Activated CD4-positive, alpha-beta T cell treated with anti-CD3 and anti-CD28 coated beads, Interleukin-2, amount 10 ng/mL, durations not matched to agents 7 days and 5 days (primary cell): ENCODE measurements at places on chromosomes 12 and 14. TPM values are rescaled to one million over a fixed set of nuclear protein-coding genes. Genes with fewer than 3 reads are reported as not detected.
A peak's percentile ranks its signal among the peaks of the same experiment; 100 is the strongest.

The PAH gene
- not detected for total RNA-seq

DNA sequence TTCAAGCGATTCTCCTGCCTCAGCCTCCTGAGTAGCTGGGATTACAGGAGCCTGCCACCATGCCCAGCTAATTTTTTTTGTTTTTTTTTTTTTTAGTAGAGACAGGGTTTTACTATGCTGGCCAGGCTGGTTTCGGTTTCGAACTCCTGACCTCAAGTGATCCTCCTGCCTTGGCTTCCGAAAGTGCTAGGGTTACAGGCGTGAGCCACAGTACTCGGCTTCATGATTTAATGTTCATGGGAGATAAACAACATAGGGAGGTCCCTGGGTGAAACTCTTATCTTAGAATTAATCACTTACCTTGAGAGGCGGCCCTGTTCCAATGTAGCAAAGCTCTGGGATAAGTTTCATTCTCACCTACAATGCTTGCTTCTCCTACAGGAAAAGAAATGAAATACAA is 48.3 kb downstream of the SEL1L start:
- peak; percentile 20 for DNase-seq
- H3K4me3 ChIP-seq, result no peak overlapping the region
- H3K36me3 ChIP-seq, result peaks cover 62% of the 10 kb centered on the region
- peak overlapping the region; percentile 41 for H3K27ac ChIP-seq

The ADSS1 gene
- total RNA-seq, result 1.2 TPM

The RHOJ gene
- total RNA-seq, result not detected

GRCh38 chr12:122089077-122089476 is 10.5 kb downstream of the MLXIP start:
- no peak overlapping the region for H3K4me3 ChIP-seq
- no peak overlapping the region for H3K27ac ChIP-seq
- H3K4me1 ChIP-seq, result peaks cover 59% of the 10 kb centered on the region
- no peaks in the 10 kb centered on the region for H3K27me3 ChIP-seq
- no peak for DNase-seq

The PTPN6 gene
- 346 TPM for total RNA-seq

The AMIGO2 gene
- total RNA-seq, result 10.8 TPM

DNA sequence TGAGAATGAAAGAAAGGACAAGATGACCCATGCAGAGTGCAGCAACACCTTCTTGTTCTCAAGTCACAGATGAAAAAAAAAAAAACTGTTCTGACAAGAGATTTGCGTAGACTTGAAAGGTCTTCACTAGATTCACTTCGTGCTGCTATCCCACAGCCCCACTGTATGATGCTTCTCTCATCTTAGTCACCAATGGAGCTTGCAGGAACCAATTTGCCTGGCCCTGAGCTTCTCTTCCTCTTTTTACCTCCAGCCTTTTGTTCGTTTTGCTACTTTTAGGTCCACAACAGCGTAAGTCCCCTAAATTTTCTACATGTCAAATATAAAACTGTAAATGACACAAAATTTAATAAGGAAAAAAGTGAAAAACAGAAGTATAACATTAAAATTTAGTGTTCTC is 107.9 kb upstream of the NAP1L1 start:
- H3K4me1 ChIP-seq, result peaks cover 5% of the 10 kb centered on the region
- no peak overlapping the region for H3K4me3 ChIP-seq
- no peaks in the 10 kb centered on the region for H3K36me3 ChIP-seq
- no peak for DNase-seq
- H3K27me3 ChIP-seq, result no peaks in the 10 kb centered on the region
- no peak overlapping the region for H3K27ac ChIP-seq

DNA sequence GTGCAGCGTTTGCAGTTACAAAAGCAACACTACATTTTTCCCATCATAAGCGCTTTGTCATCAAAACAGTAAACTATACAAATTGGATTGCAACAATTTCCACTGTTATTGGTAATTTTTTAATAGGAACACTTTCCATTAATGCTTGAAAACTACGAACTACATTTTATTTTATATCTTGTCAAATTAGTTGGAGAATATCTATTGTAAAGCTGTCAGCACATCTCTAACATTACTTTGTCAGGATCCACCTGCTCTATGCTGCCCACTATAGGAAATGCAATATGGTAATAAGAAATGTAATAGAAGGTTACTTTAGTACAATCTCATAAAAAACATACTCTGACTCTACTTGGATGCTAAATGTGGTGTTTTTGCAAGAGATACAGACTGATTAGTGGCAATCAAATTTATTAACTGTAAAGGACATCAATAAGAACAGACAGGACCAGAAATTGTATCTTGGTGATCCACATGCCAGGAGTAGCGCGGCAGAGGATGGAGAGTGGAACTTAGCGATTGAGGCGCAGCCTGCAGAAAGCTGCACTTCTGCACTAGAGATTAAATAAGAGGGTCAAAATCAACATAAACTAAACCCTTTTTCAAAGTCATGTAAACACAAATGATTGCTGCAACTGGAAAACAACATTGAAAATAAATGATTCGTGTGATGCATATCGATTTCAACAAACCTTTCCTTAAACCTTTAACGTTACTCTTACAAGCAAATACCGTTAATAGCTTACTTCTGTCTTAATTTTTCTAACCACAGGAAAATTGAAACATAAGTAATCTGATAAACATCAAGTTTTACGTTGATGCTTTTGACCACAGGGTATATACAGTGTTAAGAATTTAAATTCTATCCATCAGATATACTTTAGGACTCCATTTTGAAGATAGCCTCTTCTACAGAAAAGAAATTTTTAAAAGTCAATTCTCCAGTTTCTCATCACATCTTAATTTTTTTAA is 3.6 kb upstream of the ARID2 start:
- DNase-seq, result peak; percentile 64
- H3K27me3 ChIP-seq, result no peaks in the 10 kb centered on the region
- H3K4me1 ChIP-seq, result peaks cover 30% of the 10 kb centered on the region
- H3K27ac ChIP-seq, result peak overlapping the region; percentile 99
- H3K36me3 ChIP-seq, result peaks cover 28% of the 10 kb centered on the region
- peak overlapping the region; percentile 100 for H3K4me3 ChIP-seq

- no peak overlapping the region for H3K27ac ChIP-seq
- H3K27me3 ChIP-seq, result no peaks in the 10 kb centered on the region
- no peaks in the 10 kb centered on the region for H3K4me1 ChIP-seq
- H3K36me3 ChIP-seq, result peaks cover 18% of the 10 kb centered on the region
- DNase-seq, result no peak
- H3K4me3 ChIP-seq, result no peak overlapping the region
Observed at GRCh38 chr12:30732954-30733637, 21.7 kb downstream of the CAPRIN2 start.

- H3K4me1 ChIP-seq, result peaks cover 22% of the 10 kb centered on the region
- peaks cover 5% of the 10 kb centered on the region for H3K36me3 ChIP-seq
- peak; percentile 95 for DNase-seq
- no peaks in the 10 kb centered on the region for H3K27me3 ChIP-seq
- H3K4me3 ChIP-seq, result peak within 1 kb of the TSS; percentile 86
Observed at GRCh38 chr12:95072900-95073697, at the start of gene NR2C1. Gene NR2C1 (minus strand): TSS chr12:95073618. CDS start chr12:95067384, 6,234 bp downstream.

The KRT80 gene
- not detected for total RNA-seq

The IQSEC3 gene
- total RNA-seq, result not detected

DNA sequence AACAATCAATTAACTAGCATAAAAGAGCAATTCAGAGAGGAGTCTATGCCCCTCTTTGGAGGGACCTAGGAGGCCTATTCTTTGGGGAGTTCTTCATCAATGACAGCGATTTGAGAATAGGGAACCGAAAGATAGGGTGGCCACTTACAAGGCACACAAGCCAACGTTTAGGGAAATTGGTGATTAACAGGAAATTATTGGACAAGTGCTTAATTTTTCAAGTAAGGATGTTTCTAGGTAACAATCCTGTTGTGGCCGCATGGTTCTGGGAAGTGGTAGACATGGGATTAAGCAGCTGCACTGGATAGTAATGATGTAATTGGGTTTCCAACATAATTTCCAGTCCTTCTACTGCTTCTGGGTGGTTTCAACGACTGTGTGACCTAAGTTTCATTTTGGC is 83.2 kb downstream of the HMGA2 start:
- DNase-seq, result no peak
- no peak overlapping the region for H3K27ac ChIP-seq
- H3K36me3 ChIP-seq, result no peaks in the 10 kb centered on the region
- H3K27me3 ChIP-seq, result peaks cover 19% of the 10 kb centered on the region

The FBRSL1 gene
- total RNA-seq, result 49.8 TPM

DNA sequence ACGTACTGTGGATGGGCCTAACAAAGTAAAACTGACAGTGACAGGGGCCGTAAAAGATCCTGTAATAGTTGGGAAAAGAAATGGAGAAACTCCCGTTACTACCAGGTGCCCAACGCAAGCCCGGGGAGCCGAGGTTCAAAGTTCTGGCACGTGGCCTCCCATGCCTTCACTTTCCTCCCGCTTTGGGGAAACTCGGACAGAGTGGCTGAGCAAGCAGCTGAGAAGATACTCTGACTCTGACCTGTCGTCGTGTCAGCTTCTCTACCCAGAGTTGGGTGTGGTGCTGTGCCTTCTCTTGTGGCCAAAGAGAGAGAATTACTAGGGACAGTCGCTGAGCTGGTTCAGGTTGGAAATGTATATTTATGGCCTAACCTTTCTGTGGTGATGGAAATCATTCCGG is 1.7 kb downstream of the B4GALNT3 start:
- no peak overlapping the region for H3K27ac ChIP-seq
- peaks cover 69% of the 10 kb centered on the region for H3K27me3 ChIP-seq
- H3K4me3 ChIP-seq, result peak overlapping the region; percentile 74
- no peaks in the 10 kb centered on the region for H3K36me3 ChIP-seq
- DNase-seq, result no peak

The LRRC10 gene
- total RNA-seq, result not detected

DNA sequence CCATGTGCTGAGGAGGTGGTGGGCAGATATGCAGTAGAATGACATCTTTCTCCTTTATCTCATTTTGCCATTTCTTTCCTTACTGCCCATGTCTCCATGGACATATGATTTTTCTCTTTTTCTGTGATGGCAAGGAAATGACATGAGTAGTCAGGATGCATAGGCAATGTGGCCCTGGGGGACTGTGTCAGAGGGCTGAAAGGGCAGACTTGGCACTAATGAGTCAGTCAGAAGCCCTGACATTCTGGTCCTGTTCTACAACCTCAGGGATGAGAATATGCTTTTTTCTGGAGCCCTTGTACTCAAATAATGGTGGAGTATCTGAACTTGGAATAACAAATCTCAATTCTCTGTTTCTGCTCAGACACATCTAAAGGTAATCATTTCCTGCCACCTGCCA is 167.8 kb downstream of the TMEM117 start:
- H3K4me1 ChIP-seq, result no peaks in the 10 kb centered on the region
- no peaks in the 10 kb centered on the region for H3K27me3 ChIP-seq
- no peak overlapping the region for H3K4me3 ChIP-seq
- H3K27ac ChIP-seq, result no peak overlapping the region
- DNase-seq, result no peak
- H3K36me3 ChIP-seq, result no peaks in the 10 kb centered on the region

- H3K27ac ChIP-seq, result no peak overlapping the region
- no peak for DNase-seq
- no peak overlapping the region for H3K4me3 ChIP-seq
- peaks cover 28% of the 10 kb centered on the region for H3K4me1 ChIP-seq
Observed at GRCh38 chr14:68364792-68365192, 428.1 kb downstream of the ZFP36L1 start.

The SDR39U1 gene
- total RNA-seq, result 54.9 TPM

The LRP1-AS gene
- total RNA-seq, result not detected

GRCh38 chr14:24122898-24123297 is 7.6 kb upstream of the FITM1 start:
- no peak overlapping the region for H3K4me3 ChIP-seq
- peaks cover 49% of the 10 kb centered on the region for H3K36me3 ChIP-seq
- peaks cover 15% of the 10 kb centered on the region for H3K4me1 ChIP-seq

DNA sequence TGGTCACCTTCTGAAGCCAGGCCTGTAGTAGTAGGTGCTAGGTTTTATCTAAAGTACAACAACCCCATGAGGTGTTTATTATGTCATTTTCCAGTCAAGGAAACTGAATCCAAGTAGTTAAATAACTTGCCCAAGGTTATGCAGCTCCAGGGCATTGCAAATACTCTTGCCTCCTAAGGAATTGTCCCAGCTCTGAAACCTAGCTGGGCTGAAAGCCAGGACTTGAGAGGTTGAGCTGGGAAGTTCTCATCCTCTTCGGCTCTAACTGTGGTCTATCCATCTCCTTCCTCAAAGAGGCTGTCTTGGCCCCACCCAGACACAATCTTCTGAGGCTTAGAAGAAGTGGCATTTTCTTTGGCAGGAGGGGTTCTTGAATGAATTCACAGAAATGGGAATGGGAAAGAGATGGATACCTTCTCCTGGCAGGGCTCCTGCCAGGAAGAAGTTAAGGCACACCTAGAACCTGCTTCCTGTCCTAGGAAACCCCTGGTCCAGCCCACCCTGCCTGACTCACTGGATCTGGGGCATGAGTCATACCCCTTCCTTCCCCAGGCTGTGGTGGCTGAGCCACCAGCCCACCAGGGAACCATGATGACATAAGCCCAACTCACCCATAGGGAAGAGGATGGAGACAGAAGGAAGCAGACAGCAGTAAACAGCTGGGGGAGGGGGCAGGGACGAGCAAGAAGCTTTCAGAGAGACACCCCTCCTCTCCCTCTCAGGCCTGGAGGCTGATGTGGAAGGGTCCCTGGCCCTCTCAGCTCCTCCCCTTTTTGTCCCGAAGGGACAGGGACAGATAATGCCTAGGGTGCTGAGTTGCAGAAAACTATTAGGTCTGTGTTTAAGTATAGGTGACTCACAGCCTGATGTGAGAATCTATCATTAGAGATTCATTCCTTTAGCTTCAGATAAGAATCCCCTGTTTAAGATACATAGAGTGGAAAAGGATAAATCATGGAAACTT is 2.1 kb upstream of the PLEK2 start:
- peaks cover 16% of the 10 kb centered on the region for H3K27me3 ChIP-seq
- H3K27ac ChIP-seq, result peak overlapping the region; percentile 25
- no peak for DNase-seq
- peaks cover 10% of the 10 kb centered on the region for H3K4me1 ChIP-seq
- no peaks in the 10 kb centered on the region for H3K36me3 ChIP-seq

- no peak overlapping the region for H3K27ac ChIP-seq
- no peak for DNase-seq
- no peaks in the 10 kb centered on the region for H3K4me1 ChIP-seq
- H3K27me3 ChIP-seq, result peaks cover 4% of the 10 kb centered on the region
- no peaks in the 10 kb centered on the region for H3K36me3 ChIP-seq
- no peak overlapping the region for H3K4me3 ChIP-seq
Observed at GRCh38 chr12:31525496-31526157, 65.3 kb downstream of the DENND5B start.

DNA sequence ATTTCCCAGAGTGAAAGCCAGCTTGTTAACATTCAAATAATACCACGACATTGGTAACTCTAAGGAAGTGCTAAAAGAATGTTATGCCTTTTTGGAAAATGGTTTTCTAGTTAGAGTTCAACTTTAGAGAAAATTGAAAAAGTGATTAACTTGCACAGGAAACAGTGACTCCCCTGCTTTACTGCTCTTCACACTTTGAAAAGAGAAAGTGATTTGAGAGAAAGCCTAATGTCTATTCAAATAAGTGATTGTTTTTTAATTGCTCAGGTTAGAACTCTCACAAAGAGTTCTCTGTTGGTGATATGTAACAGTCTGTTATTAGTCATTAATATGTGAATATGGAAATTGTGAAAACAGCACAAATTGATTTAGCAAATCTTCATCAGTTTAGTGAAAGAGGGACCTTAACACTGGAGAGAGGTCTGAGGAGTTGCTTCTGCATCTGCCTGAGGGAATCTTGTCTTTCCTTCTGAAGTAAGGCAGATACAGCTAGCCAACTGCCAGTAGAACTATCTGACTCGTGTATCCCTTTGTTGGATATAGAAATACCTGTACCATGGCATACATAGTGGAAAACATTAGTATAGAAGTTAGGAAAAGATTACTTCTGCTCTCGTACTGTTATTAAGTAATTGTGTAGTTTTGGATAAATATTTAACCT is 25.5 kb downstream of the ATF7IP start:
- H3K4me1 ChIP-seq, result peaks cover 80% of the 10 kb centered on the region
- H3K27me3 ChIP-seq, result no peaks in the 10 kb centered on the region

The RACGAP1 gene
- total RNA-seq, result 183 TPM

The RPL10L gene
- not detected for total RNA-seq

The RFX4 gene
- total RNA-seq, result not detected
